Cardiac muscle cell (in vitro differentiated cells and primary cell): ENCODE measurements at places on chromosomes 1 and 21. TPM values are rescaled to one million over a fixed set of nuclear protein-coding genes. Genes with fewer than 3 reads are reported as not detected.

Gene SMAP2
- total RNA-seq = 16.2 and 16.7 TPM in 2 replicates

Gene CACHD1
- total RNA-seq = 36.6 and 54.4 TPM in 2 replicates

Gene SPRR1B
- not detected in 2 replicates for total RNA-seq

Gene WNT2B
- total RNA-seq = 0.74 and 1.2 TPM in 2 replicates

Gene CD34
- total RNA-seq = 0.04 and 0.27 TPM in 2 replicates

Gene HEYL
- total RNA-seq = 0.71 and 0.88 TPM in 2 replicates

Gene FNDC10
- 30.9 and 46.5 TPM in 2 replicates for total RNA-seq

Gene LINGO4
- total RNA-seq = not detected in 2 replicates

Gene FAM72B
- 1.0 and 6.8 TPM in 2 replicates for total RNA-seq

Gene MAP1LC3C
- total RNA-seq = 0.11 and 0.18 TPM in 2 replicates

GRCh38 chr1:5308249-5308648 is 653.8 kb downstream of the AJAP1 start:
- no peak for DNase-seq

DNA sequence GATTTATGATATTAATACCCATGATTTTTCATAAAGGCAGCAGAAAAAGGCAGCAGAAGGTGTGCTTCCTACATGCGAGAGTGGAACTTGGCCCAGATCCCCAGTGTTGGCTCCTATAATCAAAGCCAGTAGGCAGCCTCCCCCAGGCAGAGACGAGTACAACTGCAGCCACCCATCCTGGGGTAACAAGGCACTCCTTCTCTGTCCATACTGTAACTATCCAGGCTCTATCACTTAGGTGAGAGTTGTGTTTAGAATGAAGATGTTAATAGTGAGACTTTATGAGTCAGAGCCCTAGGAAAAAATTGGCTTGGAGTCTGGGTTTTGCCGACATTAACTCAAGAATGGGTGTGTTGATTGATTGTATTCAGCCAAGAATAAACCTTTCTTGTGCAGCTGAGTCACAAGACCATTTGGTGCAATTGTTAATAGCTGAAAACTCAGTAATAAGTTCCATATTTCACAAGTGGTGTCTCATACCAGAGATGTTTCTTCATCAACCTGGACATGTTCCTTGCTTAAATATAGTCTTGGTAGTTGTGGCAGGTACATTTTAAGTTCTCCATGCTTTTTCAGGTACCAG is 322.3 kb downstream of the DUSP10 start:
- no peak for DNase-seq

- DNase-seq = no peak
Observed at GRCh38 chr1:97331165-97331564, 589.7 kb downstream of the DPYD start.

DNA sequence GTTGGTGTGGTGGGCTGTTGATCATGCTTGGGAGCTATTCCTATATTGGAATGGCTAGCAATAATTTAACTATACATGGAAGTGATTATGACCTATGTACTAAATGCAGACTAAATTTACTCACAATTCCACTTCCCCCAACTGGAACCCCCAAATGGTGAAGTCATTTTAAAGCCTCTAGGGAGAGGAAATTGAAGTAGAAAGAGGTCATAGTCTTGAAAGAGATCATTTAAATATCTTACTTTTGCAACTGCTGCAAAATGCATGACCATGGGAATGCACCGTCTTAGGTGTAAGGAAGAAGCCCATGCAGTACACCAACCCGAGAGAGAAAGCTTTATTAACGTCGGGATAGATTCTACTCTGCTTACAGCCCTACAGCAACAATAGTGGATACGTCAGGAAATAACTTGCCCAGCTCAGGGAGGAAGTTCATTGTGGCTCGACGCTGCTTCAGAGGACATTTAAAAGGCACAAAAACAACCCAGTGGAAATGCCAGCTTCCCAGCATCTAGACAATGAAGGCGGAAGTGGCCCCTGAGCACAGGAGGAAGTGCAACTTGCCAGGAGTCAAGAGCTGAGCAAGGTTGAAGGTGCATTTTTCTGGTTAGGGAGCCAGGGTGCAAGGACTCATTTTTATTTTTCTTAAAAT is 26.5 kb downstream of the CYYR1 start:
- no peak for DNase-seq

- no peak for DNase-seq
Observed at GRCh38 chr1:208264469-208265121, 20.4 kb upstream of the PLXNA2 start.

- DNase-seq = peak; percentile 32
Observed at GRCh38 chr1:225655509-225656258, 2.8 kb upstream of the ENAH start.

DNA sequence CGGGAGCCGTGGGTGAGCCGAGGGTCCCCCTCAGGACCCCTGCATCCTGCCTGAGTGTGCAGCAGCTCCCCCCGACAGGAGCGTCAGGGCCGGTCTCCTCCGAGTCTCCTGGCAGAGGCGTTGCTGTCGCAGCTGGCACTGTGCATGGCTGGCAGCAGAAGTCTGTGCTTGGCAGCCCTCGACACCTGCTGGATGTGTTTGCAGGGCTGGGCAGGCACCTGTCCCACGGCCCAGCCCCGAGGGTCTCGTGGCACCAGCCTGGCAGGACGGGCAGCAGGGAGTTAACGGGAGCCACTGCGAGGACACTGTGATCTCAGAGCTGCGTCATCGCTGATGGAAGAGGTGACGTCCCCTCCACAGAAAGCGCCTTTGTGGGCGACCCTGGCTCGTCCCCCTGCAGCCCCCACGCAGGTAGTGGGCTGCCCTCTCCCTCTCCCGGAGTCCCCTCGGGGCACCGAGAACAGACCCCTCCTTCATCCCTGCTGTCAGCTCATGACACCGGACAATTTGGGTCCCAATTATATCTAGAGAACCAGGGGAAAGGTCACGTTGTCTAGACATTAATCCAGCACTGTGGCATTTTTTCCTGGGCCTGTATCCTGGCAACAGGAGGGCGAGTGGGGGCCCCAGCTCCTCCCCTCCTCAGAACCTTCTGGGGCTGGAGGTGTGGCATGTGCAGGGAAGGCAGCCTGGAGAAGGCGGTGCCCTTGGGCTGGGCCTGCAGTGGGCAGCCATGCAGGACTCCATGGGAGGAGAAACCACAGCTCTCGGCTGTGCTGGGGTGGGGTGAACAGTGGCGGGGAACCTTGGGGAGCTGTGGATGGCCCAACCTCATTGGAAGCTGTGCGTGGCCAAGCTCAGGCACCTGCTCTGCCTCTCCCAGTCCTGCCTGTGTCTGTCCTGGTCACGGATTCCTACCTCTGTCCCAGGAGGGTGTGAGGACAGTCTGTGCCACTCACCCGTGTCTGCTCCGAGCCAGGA is 15.4 kb downstream of the COL18A1 start:
- DNase-seq = peak; percentile 34

GRCh38 chr1:164937291-164937690 is 378.3 kb downstream of the PBX1 start:
- no peak for DNase-seq

DNA sequence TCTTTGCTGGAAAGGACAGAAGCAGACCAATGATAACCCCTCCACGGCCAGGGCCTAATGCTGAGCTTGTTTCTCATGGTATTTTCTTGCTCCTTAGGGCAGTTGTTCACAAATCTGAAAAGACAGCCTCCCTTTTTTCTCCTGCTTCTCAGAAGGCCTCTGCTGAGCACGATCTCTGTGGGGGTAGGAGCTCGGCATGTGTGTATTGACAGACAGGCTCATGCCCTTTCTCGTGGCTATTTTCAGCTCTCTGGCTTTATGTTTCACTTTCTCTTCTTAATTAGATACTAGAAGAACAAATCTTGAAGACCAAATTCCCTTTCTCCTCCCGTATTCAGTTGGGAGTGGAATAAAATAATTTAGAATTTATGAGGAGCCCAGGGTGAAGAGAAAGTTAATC is 768 bp upstream of the RIIAD1 start:
- peak; percentile 49 for DNase-seq

DNA sequence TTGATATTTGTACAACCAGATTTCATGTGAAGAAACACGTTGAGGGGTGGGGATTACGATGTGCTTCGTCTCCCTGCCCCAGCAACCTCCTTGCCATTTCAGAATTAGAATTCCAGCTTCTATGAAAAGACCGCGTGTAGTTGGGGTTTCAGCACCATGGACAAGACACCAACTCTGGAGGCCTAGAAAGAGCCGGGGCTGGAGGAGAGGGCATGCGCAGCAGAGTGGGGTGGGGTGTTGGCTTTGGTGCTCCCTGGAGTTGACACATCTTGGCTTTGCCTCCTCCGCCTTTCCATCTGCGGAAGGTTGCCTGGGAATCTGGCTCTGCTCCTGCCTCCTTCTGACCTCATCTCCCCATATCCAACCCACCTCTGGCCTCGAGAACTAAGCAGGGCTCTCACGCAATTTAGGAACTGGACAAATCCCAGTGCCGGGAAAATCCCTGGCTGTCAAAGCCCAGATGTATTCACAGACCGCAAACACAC is 11.8 kb downstream of the HTR6 start:
- DNase-seq = peak; percentile 85

DNA sequence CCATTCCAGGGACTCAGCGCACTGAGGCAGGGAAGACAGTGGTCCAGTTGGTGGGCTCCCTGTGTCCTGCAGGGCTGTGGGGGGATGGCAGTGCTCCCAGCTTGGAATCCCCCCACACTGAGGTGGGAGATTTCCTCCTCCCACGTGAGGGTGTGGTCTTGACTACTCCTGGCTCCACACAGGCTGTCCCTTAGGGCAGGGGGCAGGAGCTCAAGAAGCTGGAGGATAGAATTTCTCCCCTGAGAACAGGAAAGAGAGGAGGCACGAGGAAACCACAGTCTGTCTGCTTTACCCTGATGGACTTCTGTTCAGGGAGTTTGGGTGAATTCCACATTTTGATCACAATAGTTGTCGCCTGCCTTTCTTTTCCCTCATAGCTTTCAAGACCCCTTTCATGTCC is 62.1 kb downstream of the CACNA1E start:
- DNase-seq = no peak

GRCh38 chr21:31874812-31875212 is 2.0 kb downstream of the HUNK start:
- DNase-seq = no peak

DNA sequence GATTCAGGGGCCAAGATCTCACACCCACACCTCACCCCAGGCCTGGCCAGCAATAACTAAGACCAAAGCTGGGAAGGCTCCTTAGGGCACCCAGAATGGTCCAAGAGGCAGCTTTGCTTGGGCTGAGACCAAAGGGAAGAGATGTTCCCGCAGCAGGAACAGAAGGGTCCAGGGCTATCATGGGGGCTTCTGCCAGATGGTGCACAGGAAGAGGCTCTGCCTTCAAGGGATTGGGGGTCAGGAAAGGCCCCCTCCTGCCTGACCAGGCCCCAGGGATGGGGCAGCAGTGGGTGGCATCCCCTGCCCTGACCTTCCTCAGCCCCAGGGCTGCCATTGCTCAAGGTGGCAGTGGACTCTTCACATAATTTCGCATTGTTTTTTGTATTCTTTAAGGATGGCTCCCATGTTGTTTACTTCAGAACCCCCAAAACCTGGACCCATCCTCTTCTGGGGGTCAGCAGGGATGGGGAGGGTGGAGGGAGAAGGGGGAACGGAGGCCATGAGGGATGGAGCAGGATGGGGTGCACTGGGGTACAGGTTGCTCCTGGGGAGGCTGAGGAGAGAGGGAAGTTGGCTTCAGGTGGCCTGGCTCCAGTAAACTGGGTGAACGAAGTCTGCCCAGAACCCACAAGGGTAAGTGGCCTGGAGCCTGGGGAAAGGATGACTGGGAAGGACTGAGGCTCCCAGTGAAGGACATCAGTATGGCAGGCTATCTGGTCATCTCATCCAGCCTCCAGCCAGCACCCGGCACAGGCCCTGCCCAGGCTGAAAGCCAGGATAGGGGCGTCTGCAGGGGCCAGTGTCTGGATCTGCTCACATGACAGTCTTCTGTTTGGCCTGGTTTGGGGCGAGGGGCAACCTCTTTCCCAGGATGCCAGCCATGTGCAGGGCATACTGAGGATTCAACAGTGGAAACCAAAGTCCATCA is 2.6 kb upstream of the NADK start:
- no peak for DNase-seq

GRCh38 chr1:150576794-150577556 is 2.4 kb downstream of the MCL1 start:
- no peak for DNase-seq

GRCh38 chr1:167756730-167757405 is 35.1 kb downstream of the MPZL1 start:
- peak; percentile 80 for DNase-seq

DNA sequence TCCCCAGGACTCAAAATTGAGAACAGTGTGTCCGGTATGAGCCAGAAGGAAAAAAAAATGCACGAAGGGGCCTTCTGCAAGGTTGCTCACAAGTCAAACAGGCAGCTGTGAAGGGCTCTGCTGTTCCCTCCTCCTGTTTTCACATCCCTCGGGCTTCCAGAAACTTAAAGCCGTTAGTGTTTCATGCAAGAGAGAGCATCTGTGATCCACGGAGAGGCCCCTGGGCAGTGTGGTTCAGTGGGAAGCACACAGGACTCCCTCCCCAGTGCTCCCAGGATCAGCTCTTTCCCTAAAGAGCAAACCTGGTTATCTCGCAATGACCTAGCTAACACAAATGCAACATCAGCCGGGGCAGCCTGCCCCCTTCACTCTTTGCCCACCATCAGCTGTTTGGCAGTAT is 2.9 kb upstream of the MATN1 start:
- no peak for DNase-seq

DNA sequence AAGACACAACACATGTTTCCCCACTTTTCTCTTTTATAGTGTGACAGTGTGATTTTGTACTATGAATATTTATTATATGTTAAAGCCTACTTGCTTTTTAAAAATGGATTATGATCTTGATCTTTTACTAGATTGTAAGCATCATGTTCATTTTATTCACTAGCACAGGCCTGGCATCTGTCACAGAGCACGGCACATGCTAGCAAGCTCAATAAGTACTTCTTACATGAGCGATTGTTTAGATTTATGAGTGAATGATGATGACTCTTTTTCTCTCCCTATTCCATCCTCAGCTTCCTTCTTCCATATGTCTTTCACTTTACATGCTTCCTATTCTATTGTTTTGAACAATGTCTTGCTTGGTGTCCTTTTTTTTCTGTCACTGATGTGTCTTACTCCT is 1454.1 kb downstream of the MRPL39 start:
- DNase-seq = no peak

DNA sequence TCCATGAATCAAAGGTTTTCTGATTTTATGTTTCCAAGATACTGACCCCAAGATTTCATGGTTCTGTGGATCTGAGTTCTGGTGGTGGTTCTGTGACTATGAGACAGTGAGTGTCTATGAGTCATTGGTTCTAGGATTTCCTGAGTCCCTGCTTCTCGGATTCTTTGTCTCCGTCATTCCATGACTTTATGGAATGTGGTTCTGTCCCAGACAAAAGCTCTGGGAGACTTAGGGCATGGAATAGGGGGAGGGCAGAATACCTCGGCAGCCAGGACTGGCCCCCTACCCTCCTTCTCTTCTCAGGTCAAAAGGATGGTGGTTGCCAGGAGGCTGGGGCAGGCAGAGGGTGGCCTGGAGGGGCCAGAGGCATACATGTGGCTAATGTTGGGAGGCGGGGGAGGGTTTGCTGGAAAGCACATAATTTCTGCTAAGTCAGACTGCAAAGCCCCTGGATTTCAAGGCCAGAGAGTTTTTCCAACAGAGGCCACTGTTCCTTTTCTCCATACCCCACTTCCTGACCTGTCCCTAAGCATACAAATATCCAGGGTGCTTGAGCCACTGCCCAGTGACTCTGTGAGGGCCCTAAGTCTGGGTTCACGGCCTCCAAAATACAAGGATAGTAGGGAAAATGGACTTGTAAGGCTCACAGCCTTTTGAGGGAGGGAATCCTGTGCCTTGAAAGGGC is 17.2 kb downstream of the CDCP2 start:
- no peak for DNase-seq
